CD4-positive, alpha-beta T cell treated with Interleukin-21 for 1 hour (primary cell): ENCODE measurements at places on chromosomes 3 and 15.
A peak's percentile ranks its signal among the peaks of the same experiment; 100 is the strongest.

- no peak for DNase-seq
Observed at GRCh38 chr3:158165141-158165655, 55.3 kb downstream of the RSRC1 start.

GRCh38 chr15:52738311-52738710, 51.8 kb downstream of the ONECUT1 start:
- no peak for DNase-seq

GRCh38 chr3:197957790-197958133, 2.3 kb upstream of the LMLN start:
- DNase-seq = no peak

DNA sequence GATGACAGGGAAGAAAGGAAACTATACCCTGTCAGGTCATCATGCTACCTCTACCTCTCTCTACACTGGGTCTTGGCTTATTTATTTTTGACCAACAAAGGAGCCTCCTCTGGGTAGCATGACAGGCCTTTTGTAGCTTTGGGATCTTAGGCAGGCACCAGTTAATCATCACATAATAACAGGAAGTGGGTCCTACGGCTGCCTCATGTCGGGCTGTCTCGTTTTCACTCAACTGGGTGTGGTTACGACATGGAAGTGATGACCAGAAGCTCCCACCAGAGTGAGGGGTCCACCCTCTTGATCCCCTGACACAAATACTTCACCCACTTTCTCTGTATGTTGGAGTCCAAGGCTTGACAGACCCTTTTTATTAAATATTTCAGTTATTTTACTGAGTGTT, 105.3 kb downstream of the CD47 start:
- DNase-seq = peak; percentile 38

GRCh38 chr3:126456211-126456610, 19.5 kb downstream of the ZXDC start:
- DNase-seq = no peak

GRCh38 chr3:52086976-52087663, 30.7 kb upstream of the DUSP7 start:
- no peak for DNase-seq

DNA sequence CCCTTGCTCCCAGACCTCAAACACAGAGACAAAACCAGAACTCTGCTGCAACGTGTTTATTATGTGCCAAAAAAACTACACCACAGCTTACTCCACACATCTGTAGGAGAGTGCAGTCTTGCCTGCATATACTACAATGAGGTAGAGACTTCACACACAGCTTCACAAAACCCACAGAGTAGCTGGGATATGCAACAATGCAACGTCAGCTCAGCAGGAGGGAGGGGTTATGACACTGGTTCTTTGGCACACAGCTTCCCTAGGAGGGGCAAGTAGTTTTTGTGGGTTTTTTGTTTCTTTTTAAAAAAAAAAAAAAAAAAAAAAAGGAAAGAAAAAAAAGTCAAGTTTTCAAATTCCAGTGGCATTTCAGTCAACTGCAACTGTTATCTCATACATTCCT, 2.9 kb upstream of the RPS17 start:
- DNase-seq = no peak

- no peak for DNase-seq
Observed at GRCh38 chr15:95598251-95598855, 732.1 kb upstream of the NR2F2 start.

DNA sequence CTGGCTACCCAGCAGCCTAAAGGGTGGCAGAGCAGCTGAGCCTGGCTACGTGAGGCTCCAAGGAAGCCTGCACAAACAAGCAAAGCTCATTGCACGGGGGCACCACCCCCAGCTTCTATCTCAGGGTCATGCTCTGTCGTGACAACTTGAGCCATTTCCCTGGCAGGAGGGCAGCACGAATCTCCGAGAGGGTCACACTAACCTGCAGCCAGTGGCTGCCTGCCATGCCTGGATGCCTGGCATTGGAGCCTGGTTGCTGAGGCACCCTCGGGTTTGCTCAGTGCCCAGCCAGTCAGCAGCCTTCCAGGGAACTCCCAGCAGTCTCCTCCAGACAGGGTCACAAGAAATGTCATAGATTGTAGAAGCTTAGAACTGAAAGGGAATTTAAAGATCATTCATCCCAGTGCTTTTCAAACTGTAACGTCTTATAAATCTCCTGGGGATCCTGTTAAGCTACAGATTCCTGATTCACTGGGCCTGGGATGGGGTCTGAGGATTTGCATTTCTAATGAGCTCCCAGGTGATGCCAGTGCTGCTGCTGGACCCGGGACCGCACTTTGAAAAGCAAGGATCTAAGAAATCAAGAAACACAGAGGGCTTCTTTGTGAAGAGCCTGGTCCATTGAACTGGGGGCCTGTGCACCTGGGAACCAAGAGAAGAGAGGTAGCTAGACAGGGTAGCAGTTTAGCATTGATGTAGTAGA, 48.4 kb downstream of the TMEM266 start:
- DNase-seq = no peak

DNA sequence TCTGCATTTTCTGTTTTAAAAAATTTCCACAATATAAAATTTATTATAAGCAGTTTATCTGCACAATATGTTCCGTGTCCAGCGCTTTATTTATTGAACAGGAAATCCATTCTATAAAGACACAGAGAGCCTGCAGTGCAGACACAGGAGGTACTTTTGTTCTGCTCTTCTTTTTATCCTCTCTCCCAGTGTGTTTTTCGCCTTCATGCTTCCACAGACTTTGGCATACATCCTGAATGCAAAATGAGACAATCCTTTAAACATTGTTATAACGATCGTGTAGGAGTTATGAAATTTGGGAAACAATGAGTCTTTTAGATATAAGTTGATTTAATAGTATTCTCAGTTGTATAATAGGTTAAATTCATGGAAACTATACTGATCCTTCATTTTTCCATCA, 749.2 kb downstream of the NAALADL2 start:
- DNase-seq = no peak

- DNase-seq = no peak
Observed at GRCh38 chr15:70856884-70857561, 3.1 kb upstream of the LARP6 start.

GRCh38 chr3:61257148-61257547, 5.9 kb upstream of the FHIT start:
- no peak for DNase-seq

DNA sequence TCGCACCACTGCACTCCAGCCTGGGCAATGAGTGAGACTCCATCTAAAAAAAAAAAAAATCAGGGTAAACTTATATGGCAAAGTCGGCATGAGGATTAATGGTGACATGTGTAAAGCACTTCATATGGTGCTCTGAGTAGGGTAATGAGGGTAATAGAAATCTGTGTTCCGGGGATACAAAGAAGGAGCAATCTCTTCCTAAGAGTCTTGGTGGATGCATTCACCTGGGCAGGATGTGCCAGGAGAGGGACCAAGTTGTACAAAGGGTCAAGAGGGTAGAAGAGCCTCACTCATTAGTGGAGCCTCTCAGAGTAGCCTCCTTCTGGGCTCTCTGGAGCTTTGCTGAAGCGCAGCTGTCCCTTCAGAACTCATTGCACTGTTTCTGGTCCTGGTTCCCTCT, 9.3 kb upstream of the CX3CR1 start:
- no peak for DNase-seq

DNA sequence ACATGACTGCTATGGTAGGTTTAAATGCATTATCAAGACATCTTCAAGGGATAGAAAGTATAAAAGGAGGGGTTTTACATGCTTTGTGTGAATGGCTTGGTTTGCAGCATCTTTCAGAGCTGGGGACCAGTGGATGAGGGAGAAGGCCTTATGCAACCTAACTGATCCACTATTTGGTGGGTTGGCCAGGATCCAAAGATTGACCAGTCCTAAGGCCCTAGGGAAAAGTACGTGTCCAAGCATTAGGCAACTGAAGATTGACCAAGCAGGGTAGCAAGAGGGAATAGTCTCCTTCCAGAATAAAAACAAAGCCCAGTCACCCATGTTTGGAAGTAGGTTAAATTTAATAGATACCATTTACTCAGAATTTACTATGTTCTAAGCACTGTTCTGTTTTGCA, 509.3 kb downstream of the EPHB1 start:
- no peak for DNase-seq

DNA sequence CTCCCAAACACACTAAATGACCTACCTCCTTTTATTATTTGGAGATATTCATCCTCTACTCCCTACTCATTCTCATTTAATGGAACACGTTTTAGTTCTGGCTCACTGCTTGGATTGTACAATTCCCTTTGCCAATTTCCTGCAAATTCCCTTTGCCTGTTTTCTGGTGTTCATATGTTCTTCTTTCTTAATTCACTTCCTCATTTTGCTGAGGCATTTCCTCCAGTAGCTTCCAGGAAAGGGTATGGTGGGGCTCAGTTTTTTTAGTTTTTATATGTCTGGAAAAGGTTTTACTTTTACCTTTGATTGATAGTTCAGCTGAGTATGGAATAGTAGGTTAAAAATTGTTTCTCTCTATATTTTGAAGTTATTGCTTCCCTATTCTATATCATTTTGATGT, 143.6 kb upstream of the GOLIM4 start:
- no peak for DNase-seq

GRCh38 chr3:43870844-43871626, 180.3 kb downstream of the ABHD5 start:
- DNase-seq = no peak

DNA sequence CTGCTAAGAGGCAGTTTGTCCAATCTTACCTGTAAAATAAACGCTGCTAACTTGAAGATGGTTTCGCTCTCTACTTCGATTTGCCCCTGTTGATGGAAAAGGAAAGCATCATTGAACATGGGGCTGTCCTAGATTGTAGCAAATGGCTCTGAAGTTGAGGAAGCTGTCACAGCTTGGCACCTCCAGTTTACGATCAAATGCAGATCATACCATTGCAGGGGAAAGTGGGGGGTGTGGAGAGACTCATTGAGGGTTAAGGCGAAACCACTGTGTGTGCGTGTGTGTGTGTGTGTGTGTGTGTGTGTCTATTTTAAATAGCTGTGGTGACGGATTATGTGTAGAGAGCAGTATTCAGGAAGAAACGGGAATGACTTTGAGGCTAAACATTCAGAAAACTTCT, 127.6 kb upstream of the LMOD3 start:
- peak; percentile 63 for DNase-seq

- DNase-seq = peak; percentile 13
Observed at GRCh38 chr3:25910997-25911396, 121.1 kb downstream of the OXSM start.

GRCh38 chr3:24483873-24484272, 10.8 kb downstream of the THRB start:
- DNase-seq = no peak

DNA sequence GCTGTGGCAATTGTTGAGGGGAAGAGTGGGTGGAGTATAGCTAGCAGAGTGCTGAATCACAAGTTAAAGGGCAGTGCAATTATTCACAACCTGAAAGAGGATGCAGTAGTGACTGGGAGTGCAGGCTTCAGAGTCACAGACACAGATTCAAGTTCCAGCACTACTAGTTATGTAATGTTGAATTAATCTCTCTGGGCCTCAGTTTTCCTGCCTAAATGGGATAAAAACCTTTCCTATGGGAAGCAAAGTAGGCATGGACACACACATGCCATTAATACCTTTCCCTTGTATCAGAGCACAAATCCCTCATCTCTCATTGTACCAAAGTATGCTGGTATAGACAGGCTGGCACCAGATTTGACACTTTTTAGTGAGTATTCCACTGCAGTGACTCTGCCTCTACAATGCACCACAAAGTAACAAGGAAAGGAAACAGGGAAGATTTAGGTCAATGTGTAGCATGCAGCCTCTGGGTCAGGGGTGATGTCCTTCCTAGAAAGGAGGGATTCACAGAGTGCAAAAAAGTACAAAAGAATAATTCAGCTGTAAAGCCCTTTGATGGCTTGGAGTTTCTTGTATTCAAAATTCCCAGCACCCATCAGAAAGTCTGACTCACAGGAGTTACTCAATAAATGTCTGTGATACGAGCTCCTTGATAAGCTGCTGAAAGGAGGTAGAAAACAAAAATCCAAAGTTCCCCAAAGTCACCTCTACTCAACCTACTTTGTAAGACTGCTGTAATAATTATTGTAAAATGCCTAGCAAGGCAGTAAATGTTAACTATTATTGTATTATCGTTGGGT, 507.5 kb upstream of the TGFBR2 start:
- DNase-seq = no peak

- DNase-seq = no peak
Observed at GRCh38 chr15:78065973-78066946, 11.3 kb downstream of the TBC1D2B start.

DNA sequence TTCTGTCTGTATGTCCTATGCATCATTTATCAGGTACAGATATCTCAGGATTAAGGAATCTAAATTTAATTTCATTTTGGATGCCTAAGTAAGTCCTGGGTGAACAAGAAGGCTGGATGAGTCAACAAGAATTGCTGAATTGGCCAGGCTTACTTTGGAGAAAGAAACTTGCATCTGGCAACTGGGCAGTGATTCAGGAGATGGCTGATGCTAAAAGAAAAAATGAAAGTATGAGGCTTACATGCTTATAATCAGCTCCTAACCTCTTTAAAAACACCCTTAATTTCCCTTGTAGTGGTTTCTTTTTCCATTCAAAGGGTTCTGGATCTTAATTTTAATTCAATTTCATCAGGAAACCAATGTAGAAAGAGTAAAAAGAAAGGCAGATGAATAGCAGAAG, 228.8 kb upstream of the PEX5L start:
- no peak for DNase-seq

DNA sequence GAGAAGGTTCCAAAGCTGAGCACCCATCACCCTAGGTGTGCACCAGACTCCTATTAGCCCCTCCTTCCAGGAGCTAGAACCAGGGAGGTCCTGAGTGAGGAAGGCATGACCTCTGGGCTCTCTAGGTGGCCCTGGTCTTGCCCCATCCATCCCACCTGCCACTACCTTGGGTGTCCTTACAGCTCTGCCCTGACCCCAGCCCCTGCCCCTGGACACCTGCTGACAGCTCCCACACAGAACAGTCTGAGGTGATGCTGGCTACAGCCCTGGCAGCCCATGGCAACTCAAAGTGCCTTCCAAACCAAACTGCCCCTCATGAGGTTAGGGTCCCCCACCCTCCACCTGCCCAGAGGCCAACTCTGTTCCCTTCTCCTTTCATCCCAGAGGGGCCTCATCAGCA, 37.2 kb downstream of the GOLGA6A start:
- DNase-seq = no peak

- no peak for DNase-seq
Observed at GRCh38 chr3:31014317-31015040, 120.0 kb upstream of the GADL1 start.

- no peak for DNase-seq
Observed at GRCh38 chr3:134267996-134268395, 17.3 kb upstream of the RYK start.
